ENCODE measurements at places on chromosomes 4 and X.

GRCh38 chrX:78181307-78181706, 41.9 kb upstream of the TAF9B start:
- no peak for DNase-seq

DNA sequence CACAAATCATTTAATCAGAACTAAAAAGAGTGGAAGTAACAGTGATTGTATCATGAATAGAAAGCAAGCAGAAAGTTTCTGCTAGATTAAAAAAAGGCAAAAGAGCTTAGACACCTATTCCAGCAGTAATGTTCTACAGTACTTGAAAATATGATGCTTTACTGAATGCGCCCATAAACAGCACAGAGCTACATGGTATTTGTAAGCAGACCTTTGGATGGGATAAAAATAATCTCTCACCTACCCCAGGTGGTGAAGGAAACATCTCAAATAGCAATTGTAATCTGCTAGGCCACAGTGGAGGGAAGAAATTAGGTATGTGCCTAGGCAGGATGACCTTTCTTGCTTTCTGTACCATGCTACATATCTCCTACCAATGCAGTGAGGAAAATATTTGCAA, 280.9 kb upstream of the PRKX start:
- DNase-seq, result no peak

DNA sequence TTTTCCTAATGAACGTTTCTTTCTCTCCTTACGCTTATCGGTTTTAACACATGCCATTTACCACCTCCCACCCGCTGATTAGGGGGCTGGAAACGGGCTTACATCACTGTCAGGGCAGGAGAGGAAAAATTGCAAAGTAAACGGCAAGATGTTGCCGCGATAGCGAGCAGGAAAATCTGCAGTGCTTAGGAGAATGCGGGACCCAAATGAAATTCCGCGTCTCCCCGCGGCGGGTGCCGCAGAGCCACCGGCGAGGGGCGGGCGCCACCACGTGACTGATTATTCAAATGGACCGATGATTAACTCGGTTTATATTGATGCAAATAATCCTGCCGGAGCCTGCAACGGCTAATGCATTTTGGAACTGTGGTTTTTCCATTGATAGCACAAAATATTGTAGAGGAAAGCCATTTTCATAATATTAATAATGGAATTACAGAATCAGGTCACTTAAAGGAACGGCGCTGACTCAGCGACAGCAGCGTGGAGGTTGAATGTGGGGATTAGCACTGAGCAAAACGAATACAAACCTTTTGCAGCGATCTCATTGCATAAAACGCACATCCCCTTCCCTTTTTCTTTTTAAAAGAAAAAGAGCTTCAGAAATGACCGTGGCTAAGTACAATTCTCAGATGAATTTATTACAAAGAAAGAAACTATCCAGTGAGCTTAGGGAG, 224.2 kb downstream of the STIM2 start:
- no peak for DNase-seq

GRCh38 chr4:42809419-42810084, 83.0 kb upstream of the GRXCR1 start:
- no peak for DNase-seq

DNA sequence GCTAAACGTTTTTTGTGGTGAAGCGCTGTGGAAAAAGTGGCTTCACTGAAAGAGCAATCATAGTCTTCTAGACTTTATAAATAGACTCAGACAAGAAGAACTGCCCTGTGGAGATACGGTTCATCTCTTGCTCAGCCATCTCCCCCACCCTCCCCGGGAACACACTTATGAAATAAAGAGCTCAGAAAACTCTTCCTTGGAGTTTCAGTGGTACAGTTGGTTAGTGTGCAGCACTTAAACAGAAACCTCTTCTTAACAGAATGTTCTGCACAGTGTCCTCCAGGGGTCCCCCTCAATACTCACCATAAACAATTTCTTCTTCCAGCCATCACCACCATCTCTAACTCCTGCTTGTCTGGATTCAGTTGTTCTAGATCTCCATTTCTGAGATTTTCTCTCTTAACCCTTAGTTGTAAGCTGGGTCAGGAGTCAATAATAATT, 313.0 kb downstream of the ARHGAP10 start:
- no peak for DNase-seq

- no peak for DNase-seq
Observed at GRCh38 chr4:38077791-38078489, 117.7 kb downstream of the PTTG2 start.

GRCh38 chr4:39792128-39792527, 94.2 kb downstream of the UBE2K start:
- no peak for DNase-seq

GRCh38 chr4:123305736-123306135, 90.9 kb upstream of the SPRY1 start:
- no peak for DNase-seq

- DNase-seq, result no peak
Observed at GRCh38 chr4:31190671-31191070, 470.5 kb downstream of the PCDH7 start.

GRCh38 chr4:152946446-152946845, 10.3 kb downstream of the FHDC1 start:
- no peak for DNase-seq

Data from cortex of kidney (tissue), 1 donor.